AG04449 (cell line): ENCODE measurements at places on chromosomes 4 and X.

DNA sequence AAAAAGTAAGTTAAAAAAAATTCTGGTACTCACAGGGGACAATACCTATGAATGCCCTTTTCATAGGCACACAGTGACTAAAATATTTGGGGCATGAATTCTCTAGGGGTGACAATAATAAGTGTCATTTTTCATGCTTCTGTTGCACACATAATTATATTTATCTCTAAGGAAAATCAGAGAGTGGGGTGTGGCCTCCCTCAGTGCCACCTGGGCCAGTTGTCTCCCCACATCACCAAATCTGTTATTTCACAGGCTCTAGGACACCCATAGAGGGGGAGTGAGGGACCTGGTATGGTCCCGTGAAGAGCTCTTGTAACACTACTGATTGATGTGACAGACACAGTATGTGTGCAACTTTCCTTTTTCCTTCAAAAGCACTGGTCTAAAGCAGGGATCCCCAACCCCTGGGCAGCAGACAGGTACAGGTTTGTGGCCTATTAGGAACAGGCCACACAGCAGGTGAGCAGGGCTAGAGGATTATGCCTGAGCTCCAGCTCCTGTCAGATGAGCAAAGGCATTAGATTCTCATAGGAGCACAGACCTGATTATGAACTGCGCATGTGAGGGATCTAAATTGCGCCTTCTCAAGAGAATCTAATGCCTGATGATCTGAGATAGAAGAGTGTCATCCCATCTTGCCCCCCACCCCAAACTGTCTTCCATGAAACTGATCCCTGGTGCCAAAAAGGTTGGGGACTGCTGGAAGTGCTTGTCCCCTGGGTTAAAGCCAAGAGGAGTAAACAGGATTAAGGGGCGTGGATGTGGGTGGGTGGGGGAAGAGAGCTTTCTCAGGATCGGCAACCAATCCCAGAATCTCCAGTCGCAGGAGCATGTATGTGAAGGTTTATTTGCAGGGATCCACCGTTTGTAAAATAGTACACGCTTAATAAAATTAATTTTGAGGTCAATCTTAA is 856 bp downstream of the SLC9B1 start:
- DNase-seq: no peak

DNA sequence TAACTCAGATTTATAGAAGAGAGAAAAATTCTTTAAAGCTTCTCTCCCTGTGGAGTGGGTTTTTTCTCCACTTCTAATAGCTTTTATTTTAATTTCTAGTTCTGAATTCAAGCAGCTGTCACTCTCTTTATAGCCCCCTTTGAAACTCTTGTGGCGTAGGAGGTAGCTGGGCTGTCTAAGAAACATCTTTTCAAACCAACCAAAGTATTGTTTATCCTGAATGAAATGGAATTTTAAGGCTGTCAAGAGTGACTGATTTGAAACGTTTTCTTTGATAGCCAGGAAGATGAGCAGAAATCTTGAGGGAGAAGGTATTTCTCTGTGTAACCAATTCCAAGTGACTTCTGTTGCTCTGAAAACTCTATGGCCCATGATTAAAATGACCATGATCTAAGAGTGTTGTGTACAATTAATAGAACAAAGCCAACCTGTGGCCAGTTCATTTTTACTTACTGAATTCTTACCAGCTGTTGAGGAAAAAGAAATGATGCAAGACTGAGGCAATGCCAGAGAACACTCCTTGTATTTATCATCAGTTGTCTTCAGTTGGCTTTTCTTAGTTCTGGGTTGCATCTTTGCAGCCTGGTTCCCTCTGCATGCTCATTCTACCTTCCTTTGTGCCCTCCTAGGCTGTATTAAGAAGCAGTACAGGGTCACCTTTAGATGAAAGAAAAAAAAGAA is 298.4 kb downstream of the ARHGAP10 start:
- DNase-seq: peak; percentile 17

DNA sequence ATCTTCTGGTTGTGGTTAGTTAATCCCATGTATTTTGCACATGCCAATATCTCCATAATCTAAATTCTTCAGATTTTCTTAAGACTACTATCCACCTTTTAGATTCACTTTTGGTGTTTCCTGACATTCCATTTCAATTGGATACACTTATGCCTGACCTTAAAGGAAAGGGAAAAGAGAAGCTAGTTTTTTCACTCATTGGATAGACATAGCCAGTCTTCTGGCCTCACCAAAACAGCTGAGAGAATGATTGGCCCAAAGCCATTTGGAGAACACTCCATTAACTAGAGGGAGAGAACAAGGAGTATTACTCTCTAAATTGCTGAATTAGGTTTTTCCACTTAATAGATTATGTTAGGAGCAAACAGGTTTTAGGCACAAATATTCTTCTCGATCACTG is 4.0 kb downstream of the PRPS1 start:
- no peak for DNase-seq

DNA sequence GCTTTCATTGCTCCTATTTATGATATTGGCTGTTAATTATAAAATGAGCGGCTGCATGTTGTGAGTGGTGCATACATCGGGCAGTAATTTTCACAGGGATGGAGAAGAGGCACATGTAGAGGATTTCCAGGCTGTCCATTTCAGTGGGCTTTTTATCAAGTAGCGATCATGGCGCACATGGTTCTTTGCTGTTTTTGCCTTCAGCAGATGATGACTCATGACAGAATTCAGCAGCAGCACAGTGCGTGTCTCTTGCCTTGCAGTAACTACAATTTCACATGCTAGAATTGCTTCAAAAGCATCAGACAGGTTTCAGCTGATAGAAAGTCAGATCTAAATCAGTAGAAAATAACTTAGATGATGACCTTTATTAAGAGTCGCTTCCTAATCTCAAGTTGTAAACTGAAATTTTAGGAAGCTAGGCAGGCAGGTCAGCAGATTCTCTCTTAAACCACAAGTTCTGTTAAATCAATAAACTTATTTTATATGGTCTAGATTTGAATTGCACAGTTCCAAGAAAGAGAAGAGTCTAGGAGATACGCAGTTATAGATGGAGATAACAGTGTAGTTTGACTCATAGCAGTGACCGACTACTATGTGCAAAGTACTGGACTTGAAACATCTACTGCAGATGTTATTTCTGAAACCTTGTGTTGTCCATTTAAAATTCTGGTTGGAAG is 35.8 kb downstream of the LRP2BP start:
- peak; percentile 36 for DNase-seq

- no peak for DNase-seq
These were observed 11.5 kb downstream of the PRPS2 start for GRCh38 chrX:12802741-12803140.
